ENCODE measurements at places on chromosomes 1 and 21.

DNA sequence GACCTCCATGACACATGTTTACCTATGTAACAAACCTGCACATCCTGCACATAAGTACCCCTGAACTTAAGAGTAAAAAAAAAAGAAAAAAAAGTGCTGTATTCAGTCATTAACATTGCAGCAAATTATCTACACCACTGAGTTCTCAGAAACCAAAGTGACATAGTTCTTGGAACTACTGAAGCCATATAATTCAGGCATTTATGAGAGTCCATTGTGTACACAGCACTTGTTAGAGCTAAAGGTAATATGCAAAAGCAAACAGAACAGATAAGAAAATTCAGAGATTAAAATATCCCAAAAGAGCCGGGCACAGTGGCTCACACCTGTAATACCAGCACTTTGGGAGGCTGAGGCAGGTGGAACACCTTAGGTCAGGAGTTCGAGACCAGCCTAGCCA is 38.0 kb downstream of the F5 start:
- DNase-seq: no peak

GRCh38 chr21:42705746-42706374 is 52.4 kb downstream of the PDE9A start:
- DNase-seq: no peak

GRCh38 chr1:2624735-2625300 is 8.0 kb downstream of the MMEL1 start:
- DNase-seq: no peak

- DNase-seq: no peak
These were observed 3.4 kb downstream of the DCST1 start for GRCh38 chr1:155037043-155037442.

DNA sequence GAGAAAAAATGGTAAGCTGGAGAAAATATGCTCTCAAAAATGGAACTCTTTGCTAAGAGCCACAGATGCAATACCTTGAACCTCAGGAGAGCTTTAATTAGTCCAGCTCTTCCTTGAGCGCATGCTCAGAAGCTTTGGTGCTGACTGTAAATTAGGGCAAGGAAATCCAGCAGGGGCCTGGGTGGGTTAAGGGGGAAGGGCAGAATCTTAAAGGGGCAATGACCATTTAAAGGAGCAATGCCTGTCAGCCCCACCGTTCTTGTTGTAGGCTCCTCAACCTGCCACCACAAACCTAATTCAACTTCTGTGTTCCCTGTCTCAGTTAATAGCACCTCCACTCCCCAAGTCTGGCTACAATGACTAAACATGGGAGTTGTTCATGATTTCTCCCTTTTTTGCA is 6.8 kb upstream of the SLC22A15 start:
- no peak for DNase-seq

GRCh38 chr1:176222196-176222595 is 15.1 kb upstream of the COP1 start:
- DNase-seq: no peak

DNA sequence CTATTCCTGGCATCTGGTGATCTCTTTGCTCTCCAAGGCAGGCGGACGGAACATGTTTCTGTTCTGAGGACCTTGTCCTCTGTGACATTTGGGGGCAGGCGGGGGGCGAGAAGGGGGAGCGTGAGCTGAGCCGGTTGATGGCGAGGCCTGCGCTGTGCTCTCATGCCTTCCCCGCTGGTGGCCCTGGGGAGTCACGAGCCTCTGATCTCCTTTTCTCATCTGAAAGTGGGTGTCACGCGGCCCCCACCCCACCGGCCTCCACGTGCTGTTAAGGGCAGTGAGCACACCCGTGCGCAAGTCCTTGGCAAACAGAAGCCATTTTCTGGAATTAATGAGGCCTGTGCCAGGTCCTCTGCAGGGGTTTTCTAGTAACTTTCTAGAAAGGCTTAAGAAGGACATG is 102.8 kb upstream of the ACTRT2 start:
- DNase-seq: no peak

GRCh38 chr1:45686015-45686287 is 382 bp downstream of the GPBP1L1 start:
- no peak for DNase-seq

DNA sequence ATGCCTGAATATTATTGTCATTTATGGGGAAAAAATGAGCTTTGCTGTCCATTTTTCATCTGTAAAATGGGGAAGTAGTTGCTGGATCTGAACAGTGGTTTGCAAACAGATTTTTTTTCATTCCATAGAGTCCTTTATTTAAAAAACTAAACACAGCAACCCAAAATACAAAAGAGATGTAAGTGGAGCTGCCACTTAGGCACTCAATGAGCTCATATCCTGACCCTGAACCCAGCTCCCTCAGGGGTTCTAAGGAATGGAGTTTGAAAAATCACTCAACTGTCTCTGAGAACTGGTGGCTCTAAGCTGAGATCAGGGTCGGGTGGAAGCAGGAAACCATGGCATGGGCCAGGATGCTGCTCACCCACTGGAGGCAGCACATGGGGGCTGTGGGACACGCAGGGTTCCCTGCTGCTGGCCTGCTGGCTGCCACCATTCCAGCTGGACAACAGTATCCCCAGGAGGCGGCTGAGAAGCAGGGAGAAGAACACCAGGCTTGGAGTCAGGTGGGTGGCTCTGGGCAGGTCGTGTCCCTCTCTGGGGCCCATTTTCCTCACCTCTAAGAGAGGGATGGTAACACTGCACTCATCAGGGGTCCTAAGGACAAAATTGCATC is 9.6 kb upstream of the ECE1 start:
- no peak for DNase-seq

DNA sequence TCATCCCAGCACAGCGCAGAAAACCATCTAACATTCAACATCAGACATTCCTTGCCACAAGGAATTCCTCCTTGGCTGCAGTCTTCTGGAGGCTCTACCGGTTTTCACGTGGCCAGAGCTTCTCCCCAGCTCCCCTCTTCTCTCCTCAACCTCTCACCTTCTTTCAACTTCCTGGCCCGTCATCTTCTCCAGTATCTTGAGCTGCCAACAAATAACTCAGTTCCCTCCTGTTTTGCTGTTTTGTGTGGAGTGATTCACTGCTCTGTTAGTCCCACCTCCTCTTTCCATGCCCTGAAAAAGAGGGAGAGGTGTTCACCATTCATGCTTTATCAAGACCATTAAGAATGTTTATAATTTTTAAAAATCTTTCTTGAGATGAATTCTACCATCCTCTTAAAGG is 32.6 kb downstream of the PIGM start:
- DNase-seq: no peak

DNA sequence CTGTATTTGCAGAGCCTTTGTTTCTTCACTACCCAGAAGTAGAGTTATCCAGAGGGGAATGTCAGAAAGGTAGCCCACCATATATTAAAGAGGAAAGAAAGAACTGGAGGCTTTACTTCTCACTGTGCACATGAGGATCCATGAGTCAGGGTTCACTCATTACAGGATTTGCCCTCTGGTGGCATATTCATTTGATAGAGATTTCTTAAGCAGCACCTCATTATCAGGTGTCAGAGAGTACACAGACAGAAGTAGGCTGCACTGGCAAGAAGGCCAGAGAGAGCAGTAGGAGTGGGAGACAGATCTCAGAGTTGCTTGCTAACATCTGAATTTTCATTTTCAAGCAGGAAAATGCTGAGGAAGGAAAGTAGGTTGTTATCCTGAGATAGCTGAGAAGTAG is 123.8 kb downstream of the PIK3R3 start:
- no peak for DNase-seq

GRCh38 chr1:214066936-214067335 is 79.2 kb downstream of the PROX1 start:
- no peak for DNase-seq

- DNase-seq: no peak
These were observed at the start of gene LBR for GRCh38 chr1:225427235-225428067. Gene LBR (minus strand): TSS chr1:225428038. CDS start chr1:225424075, 3,963 bp downstream.

- DNase-seq: no peak
These were observed 344.9 kb downstream of the ZNF326 start for GRCh38 chr1:90339811-90340210.

- no peak for DNase-seq
These were observed 94.8 kb downstream of the CRB1 start for GRCh38 chr1:197362871-197363270.

- no peak for DNase-seq
These were observed 10.3 kb downstream of the DENND4B start for GRCh38 chr1:153936011-153936802.

DNA sequence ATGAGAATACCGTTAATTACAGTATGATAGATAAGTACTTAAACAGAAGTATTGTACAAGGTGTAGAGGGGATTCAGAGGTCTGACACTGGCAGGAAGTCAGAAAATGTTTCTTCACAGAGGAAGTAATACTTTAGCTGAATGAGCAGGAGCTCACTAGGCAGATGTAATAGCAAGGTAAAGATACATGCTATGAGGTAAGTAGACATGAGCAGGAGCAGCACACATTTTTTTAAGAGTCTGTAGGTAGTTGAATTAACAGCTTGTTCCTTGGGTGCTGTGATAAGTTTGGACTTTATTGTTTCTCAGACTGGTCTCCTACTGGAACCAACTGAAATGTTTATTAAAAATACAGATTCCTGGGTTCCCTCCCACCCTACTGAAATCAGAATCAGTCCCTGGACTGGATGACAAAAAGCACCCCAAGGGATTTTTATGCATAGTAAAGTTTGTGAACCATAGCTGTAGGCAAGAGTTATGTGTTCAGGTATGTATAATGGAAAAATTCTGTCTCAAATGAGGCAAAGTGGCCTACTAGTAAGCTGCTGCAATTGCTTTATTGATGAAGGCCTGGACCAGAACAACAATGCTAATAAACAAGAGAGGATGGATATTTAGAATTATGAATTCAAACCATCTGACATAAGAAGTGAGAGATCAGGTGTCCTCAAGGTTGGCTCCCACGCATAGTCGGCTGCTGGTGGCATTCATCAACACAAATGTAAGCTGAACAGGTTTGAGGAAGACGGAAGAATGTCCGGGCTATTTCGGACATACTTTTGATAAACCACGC is 902 bp downstream of the AP4B1 start:
- no peak for DNase-seq

DNA sequence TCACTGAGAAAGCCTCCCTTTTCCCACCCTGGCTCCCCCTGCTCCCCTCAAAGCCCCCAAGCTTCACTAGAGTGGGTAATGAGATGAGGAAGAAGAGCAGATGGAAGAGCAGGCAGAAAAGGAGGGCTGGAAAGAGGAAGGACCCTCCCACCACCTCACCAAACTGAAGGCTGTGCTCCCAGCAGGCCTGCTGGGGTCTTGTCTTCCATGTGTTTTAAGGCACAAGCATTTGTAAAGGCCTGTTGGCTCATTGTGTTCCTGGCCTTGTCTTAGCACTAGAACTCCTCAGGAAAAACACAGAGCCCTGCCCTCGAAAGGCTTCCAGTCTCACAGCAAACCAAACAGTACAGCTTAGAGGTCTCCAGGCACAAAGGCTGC is 51.5 kb downstream of the TOMM20 start:
- DNase-seq: no peak

DNA sequence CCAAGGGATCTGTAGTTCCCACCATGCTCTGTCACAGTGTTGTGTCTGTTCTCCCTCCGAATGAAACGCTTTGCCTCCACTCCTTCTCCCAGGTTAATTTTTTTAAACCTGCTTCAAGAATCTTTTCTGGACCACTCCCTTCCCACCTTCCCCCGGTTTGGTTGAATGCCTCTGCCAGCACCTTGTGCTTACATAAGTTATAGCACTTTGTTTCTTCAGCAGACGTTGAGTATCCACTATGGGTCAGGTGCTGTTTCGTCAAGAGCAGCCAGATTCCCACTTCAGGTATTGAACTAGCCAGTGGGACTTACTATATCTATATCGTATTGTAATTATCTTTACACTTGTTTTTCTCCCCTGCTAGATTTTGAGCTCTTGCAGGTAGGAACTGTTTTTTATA is 27.6 kb downstream of the TTF2 start:
- no peak for DNase-seq

- DNase-seq: no peak
These were observed 349.3 kb downstream of the RGS7 start for GRCh38 chr1:241007668-241008067.

GRCh38 chr1:55685560-55685959 is 470.4 kb upstream of the USP24 start:
- no peak for DNase-seq

- DNase-seq: no peak
These were observed 118.3 kb downstream of the NUF2 start for GRCh38 chr1:163440090-163440489.

Data from AG04449 (cell line).